Kasumi-1 (cell line): ENCODE measurements at places on chromosomes 2 and 18.
A peak's percentile ranks its signal among the peaks of the same experiment; 100 is the strongest.

DNA sequence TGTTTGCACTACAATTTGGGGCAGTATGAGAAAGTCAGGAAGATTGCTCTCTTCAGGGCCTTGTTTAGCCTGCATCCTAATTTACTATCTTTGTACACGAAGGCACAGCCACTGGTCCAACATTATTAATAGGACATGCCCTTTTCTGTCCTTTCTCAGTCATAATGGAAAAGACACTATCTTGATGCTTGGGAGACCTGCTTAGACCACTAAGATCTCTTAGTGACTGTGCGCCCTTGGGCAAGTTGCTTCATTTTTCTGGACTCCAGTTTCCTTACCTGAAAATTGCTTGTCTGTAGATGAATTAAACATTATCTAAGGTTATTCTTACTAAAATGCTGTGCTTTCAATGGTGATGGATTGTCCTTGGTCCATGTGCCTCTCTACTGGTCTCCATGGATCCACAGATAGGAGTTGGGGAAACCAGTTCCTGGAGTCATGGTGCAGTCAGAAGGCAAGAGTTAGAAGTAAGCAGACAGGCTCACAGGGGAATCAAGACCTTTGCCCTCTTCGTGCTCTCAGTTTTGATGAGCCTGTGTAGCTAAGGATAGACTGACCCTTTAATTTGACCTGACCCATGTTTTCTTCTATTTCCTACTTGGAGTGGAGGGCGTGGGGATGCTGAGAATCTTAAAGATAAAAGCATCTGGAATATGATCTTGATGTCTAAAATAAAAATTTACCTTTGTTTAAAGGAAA is 114.0 kb downstream of the RAPGEF4 start:
- DNase-seq, result no peak

- DNase-seq, result no peak
Measured at GRCh38 chr2:126381091-126381490, 274.9 kb upstream of the GYPC start.

GRCh38 chr2:8798393-8798792 is 39.0 kb downstream of the KIDINS220 start:
- DNase-seq, result no peak

DNA sequence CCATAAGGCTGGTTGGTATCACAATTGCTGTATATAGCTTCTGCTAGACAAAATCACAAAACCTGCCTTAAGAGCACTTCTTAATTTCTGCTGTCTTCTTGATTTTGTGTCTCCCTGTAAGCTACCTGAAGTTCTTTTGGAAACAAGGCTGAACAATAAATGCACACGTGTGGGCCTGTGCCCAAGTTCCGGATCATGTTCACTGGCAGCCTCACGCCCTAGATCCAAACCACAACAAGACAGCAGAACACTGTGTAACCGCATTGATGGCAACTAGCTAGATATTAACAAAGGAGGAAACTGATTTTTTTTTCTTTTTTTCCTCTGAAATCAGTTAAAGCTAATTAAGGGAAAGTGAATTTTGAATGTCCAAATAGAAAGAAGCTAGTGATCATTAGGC is 81.5 kb upstream of the LYPD6B start:
- no peak for DNase-seq

DNA sequence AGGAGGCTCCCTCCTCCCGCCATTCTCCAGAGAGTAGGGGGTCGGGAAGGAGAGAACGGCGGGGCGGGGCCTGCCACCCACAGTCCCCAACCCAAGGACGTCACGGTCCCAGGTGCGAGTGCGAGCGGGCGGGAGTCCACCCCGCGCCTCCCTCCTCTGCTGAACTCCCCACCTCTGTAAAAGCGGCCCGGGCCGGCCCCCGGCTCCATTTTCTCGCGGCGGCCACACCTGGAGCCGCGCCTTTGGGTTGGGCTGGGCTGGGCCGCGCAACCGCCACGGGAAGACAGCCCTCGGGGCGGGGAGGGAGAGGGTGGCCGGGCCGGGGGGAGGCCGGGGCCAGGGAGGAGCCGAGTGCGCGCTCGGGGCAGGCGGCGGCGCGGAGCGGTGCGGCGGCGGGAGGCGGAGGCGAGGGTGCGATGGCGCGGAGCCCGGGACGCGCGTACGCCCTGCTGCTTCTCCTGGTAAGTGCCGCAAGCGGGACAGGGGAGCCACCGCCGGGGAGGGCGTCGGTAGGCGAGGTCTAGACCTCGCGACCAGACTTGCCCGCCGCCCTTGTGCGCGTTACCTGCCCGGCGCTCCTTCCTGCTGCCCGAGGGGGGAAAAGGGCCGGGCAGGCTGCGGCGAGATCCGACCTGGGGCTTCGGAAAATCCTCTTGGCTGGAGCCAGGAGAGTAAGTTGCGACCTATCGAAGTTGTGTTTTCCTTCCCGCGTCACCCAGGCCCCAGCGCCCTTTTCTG is at the start of gene DSG2:
DSG2 (plus strand) TSS at position 342 of the 738 bp plus-strand sequence; CDS start at position 417, 75 bp downstream.
- DNase-seq, result peak; percentile 15

- no peak for DNase-seq
Measured at GRCh38 chr2:240457223-240458043, 22.0 kb downstream of the GPC1 start.

GRCh38 chr18:9278028-9278427 is 56.5 kb upstream of the TWSG1 start:
- DNase-seq, result no peak

DNA sequence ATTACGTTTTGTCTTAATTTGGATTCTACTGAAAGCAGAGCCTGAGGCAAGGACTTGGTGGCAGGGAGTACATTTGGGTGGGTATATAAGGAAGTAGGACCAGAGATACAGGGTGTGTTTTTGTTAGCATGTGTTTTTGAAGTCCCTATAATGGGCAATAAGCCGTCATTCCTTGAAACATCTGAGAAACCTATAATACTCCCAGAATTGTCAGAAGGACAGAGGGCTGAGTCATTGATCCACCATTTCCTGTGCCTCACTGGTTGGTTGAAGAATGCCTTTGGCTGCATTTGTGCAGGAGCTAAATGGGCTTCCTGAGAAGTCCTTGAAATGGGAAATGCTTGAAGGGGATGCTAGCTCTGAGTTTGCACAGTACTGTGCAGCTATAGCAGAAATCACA is 281.8 kb upstream of the ZEB2 start:
- DNase-seq, result no peak

GRCh38 chr2:10514743-10515142 is 66.6 kb upstream of the ODC1 start:
- no peak for DNase-seq

- no peak for DNase-seq
Measured at GRCh38 chr2:113079131-113079530, 11.4 kb downstream of the IL1F10 start.

- no peak for DNase-seq
Measured at GRCh38 chr2:98552499-98553179, 55.7 kb downstream of the COA5 start.

- no peak for DNase-seq
Measured at GRCh38 chr2:201466050-201466675, 14.6 kb downstream of the STRADB start.

- DNase-seq, result no peak
Measured at GRCh38 chr2:25470806-25471205, 129.1 kb upstream of the DNMT3A start.

- DNase-seq, result no peak
Measured at GRCh38 chr18:9949861-9950260, 36.0 kb downstream of the VAPA start.

GRCh38 chr18:30192216-30192615 is 850.3 kb downstream of the DSC3 start:
- DNase-seq, result no peak
